Naive thymus-derived CD4-positive, alpha-beta T cell (primary cell): ENCODE measurements at places on chromosomes 3 and 15. TPM values are rescaled to one million over a fixed set of nuclear protein-coding genes. Genes with fewer than 3 reads are reported as not detected.
A peak's percentile ranks its signal among the peaks of the same experiment; 100 is the strongest.

GRCh38 chr3:185332026-185332735 lies 30.8 kb upstream of the MAP3K13 start:
- no peak for DNase-seq

GRCh38 chr15:49675041-49675440 lies 54.2 kb downstream of the DTWD1 start:
- DNase-seq = no peak

- DNase-seq = no peak
Observed at GRCh38 chr3:136734382-136735070, 17.7 kb downstream of the STAG1 start.

Gene STRA6
- not detected for total RNA-seq

DNA sequence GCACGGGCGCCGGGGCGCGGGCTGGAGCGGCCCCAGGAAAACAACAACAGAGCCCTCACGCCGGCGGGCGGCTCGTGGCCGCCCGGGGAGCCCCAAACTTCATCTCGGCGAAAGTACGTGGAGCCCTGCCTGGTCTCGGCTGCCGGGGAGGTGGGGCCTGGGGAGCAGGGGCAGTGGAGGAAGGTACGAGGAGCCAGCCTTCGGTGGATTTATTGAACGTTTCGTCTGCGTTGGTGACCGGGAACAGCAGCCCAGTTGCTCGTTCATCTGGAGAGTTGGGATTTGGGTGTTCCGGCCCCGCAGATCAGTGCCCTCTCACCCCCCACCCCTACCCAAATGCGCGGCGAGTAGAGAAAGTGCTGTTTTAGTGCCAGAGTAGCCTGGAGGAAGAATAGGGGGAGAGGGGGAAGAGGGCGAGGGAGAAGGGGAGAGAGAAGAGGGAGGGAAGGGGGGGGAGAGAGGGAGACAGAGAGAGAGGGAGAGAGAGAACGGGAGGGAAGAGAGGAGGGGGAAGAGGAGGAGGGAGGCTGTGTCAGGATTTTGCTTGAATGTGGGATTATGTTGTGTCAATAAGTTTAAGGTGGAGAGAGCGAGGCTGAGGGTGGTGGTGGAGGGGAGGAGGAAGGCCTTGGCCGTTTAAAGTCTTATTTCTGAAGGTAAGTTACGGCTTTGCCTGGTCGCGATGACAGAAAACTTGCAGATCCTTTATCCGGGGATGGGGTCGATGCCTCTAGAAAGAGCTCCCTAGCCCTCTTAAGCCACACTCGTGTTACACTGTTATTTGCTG lies 970 bp downstream of the BBX start:
- peak; percentile 55 for DNase-seq

DNA sequence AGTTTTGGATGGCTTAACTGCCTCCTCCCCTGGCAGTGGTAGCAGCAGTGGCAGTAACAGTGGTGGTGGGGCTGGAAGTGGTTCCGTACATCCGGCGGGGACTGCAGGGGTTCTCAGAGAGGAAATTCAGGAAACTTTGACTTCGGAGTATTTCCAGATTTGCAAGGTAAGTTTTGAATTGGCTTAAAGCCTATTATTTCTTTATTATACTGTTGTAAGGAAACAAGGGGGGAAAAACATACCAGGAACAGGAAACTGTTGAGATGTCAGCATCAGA lies 1.5 kb downstream of the STXBP5L start:
- DNase-seq = peak; percentile 10
